ENCODE measurements at places on chromosomes 16 and 17. TPM values are rescaled to one million over a fixed set of nuclear protein-coding genes. Genes with fewer than 3 reads are reported as not detected.

Gene PLXDC1
- total RNA-seq, result 1.7 TPM

Gene CDRT15
- total RNA-seq, result not detected

Gene TEX14
- 0.17 TPM for total RNA-seq

Gene AXIN2
- total RNA-seq, result 29.2 TPM

Gene ITGB3
- total RNA-seq, result 1.6 TPM

Gene TBX4
- total RNA-seq, result 0.45 TPM

Gene TRIM65
- total RNA-seq, result 19.0 TPM

Gene CACNA1H
- total RNA-seq, result 38.1 TPM

Gene DDX52
- total RNA-seq, result 37.5 TPM

Gene OTOP3
- 1.3 TPM for total RNA-seq

Gene HID1
- 36.6 TPM for total RNA-seq

Gene MYH2
- total RNA-seq, result not detected

Gene MKS1
- 21.9 TPM for total RNA-seq

Gene FAM117A
- total RNA-seq, result 8.4 TPM

Gene HOXB7
- 9.8 TPM for total RNA-seq
